ENCODE measurements at places on chromosomes 3 and 15. TPM values are rescaled to one million over a fixed set of nuclear protein-coding genes. Genes with fewer than 3 reads are reported as not detected.

- DNase-seq = peak; percentile 97
Measured at GRCh38 chr3:2098398-2099027, at the start of gene CNTN4. Gene CNTN4, plus strand, starts transcription at chr3:2098866.

GRCh38 chr3:134796281-134797056, 1.4 kb downstream of the EPHB1 start:
- DNase-seq = peak; percentile 81

DNA sequence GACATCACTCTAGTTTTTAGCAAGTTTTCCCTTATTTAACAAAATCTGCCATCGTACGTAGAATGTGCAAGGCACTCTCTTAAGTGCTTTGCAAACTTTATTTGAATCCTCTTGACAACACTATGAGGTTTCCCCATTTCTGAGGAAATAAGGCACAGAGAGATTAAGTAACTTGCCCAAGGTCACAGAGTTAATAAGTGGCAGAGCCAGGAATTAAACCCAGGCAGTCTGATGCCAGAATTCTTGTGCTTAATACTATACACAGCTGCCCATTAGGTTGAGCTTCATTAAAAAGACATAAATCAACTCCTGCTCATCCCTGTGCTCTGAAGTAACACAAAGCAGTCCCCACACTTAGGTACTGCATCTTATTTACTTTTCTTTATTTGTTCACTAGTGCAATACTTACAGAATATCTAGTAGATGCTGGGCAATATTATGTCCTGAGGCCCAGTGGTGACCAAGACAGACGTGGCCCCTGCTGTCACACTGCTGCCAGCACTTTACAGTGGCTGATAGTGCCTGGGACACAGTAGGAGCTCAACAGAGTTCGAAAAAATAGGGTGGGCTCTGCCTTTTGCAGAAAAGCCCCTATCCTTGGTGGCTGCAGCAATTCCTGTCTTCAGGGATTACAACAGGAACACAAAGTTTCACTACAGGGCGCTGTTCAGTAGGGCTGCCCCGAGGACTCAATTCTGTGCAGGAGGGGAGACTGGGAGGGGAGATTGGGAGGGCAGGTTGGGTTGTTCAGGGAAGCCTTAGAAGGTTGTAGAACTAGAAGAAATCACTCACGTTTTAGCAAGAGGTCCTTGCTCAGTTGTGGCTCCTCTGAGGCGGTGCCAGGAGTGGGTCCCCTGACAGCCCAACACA, 138.3 kb upstream of the TPM1 start:
- DNase-seq = no peak

- peak; percentile 61 for DNase-seq
Measured at GRCh38 chr15:100737214-100737613, 134.8 kb downstream of the ASB7 start.

- DNase-seq = no peak
Measured at GRCh38 chr3:172918165-172918564, 167.6 kb downstream of the ECT2 start.

DNA sequence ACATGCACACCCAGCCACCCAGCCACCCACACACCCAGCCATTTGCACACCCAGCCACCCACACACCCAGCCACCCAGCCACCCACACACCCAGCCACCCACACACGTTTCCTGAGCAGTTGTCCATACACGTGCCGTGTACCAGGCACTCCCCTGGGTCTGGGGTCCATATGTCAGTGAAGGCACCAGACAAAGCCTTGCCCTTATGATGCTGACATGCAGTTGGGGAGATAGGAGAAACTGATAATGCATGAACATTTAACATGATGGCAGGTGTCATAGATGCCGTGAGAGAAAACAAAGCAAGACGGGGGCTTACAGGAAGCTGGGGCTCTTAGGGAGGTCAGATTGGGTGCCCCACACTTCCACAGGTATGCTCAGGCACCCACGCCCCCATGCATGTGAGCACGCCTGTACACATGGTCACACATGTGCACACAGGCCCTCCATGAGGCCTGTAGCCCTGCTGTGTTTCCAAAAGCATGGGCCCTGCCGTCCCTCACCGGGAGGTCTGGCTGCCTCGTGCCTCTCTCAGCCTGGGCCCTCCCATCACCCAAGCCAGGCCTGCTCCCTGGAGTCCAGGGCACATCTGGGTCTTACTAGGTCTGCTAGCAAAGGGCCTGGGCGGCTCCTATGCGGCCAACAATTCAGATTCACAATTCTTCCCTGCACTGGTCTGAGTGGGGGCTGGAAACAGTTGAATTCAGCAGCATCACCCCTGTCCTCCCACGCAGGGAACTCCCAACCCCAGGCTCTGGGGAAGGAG, 3.6 kb upstream of the DNAJB8 start:
- no peak for DNase-seq

DNA sequence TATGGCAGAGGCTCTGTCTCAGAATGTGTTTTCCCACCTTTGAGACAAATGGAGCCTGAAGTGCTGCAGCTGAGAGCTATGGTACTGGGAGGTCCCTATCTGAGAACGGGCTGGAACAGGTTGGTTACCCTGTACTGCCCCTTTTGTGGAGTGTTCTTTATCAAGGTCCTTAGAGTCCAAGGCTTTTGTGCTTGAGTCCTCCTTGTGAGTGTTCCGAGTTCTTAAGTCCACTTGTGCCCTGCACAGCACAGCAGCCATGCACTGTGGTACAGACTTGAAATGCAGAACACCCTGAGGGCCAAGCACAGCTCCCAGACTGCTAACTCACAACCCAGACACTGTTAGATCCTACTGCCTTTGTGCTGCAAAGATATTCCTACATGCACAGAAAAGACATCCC, 67.8 kb downstream of the ARHGAP31 start:
- DNase-seq = no peak

- DNase-seq = no peak
Measured at GRCh38 chr3:134460965-134461364, 24.8 kb downstream of the ANAPC13 start.

DNA sequence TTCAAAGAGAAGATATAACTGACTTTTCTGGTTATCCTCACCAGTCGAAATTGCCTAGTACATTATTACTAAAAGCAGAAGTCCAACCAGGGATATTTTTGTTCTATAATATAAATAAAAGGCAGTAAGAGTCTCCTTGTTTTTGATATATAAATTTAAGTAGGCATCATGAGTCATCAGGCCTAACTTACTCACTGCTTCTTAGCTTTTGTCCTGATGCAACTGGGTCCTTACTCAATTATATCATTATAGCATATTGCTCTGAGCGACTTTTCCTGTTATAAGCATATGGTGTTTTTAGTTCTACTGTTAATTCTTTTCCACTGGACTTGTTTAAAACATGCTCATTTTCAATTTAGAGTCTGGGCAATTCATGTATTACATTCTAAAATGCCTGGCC, 910.1 kb downstream of the MCTP2 start:
- DNase-seq = no peak

DNA sequence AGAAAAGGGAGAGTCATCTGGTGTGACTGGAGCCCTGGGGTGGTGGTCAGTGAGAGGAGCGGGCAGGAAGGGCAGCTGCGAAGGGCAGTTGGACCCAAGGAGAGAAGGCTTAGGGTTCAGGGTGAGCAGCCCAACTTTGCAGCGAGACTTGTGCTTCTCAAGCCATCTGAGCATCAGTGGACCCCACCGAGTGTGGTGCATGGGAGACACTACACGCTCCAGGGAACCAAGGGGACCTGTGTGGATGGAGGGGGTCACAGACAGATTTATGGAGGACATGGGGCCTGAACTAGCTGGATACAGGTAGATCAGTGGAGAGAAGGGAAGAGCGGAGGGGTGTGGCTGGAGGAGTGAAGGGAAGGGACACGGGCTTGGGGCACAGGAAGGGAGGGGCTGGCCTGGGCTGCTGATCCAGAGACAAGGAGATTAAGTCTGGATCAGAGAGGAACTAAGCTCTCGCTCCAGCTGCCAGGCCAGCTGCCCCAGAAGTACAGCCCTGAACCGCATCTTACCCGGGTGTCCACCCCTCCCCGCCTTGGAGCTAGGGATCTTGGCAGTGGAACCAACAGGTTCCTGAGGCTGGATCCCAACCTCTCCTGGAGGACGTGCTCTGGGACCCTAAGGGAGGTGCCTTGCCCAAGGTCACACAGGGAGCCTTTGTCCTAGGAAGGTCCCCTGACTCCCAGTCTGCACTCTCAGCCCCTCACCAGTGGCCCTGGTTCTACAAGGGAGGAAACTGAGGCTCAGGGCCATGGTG, 120.5 kb downstream of the CORO2B start:
- DNase-seq = peak; percentile 58

- no peak for DNase-seq
Measured at GRCh38 chr15:91491101-91491950, 362.2 kb upstream of the SLCO3A1 start.

- DNase-seq = no peak
Measured at GRCh38 chr3:16785465-16785864, 99.3 kb upstream of the PLCL2 start.

DNA sequence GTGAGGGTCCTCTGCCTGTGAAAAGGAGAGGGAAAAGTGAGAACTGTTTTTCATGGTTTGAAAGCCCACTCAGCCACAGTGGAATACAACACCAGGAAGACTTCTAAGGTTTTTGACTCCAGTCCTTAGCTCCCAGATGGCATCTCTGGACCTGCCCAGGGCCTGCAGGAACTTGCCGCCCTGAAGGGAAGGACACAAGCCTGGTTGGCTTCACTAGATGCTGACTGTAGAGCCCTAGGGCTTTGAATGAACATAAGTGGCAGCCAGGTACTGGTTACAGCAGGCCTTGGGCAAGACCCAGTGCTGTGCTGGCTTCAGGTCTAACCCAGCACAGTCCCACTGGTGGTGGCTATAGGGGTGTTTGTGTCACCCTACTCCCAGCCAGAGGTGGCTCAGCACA, 21.3 kb upstream of the TMEM266 start:
- no peak for DNase-seq

- no peak for DNase-seq
Measured at GRCh38 chr15:57395292-57395691, 19.0 kb downstream of the CGNL1 start.

GRCh38 chr3:62554264-62554799, 181.0 kb upstream of the FEZF2 start:
- peak; percentile 35 for DNase-seq

- DNase-seq = no peak
Measured at GRCh38 chr15:29664406-29664805, 157.9 kb downstream of the TJP1 start.

- DNase-seq = no peak
Measured at GRCh38 chr3:55675478-55675877, 188.4 kb upstream of the WNT5A start.

DNA sequence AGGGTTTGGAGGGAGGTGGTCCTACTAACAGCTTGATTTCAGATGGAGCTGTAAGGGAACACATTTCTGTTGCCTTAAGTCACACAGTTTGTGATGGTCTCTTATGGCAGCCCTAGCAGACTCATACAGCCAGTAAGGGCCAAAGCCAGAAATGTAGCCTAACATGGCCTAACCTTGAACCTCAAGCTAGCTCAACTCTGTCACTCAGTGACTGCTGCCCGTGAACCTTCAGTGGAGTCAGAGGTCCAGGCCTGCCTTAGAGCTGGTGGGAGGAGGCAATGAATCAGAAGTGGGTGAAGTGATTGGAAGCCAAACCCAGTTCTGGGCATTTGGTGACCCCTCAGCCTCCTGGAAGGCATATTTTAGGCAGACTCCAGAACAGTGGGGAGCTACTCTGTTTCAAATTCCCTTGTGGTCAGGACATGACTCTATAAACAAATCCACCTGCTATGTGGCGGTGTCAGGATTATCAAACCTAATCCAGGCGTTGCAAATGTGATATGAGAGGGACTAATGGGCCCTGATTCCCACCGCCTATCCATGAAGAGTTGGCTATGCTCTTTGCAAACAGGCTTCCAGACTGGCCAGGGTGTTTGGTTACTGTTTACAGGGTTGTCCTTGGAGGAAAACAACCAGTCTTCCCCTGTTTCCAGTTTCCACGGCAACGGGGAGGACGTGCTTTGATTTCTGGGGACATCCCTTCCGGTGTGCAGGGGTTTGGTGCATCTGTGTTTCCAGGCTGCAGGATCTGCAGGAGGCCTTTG, 105.9 kb upstream of the AGBL1 start:
- DNase-seq = peak; percentile 58

- DNase-seq = peak; percentile 68
Measured at GRCh38 chr15:83365370-83365938, 81.0 kb upstream of the BNC1 start.

- DNase-seq = no peak
Measured at GRCh38 chr3:76754247-76754646, 285.7 kb upstream of the ROBO2 start.

DNA sequence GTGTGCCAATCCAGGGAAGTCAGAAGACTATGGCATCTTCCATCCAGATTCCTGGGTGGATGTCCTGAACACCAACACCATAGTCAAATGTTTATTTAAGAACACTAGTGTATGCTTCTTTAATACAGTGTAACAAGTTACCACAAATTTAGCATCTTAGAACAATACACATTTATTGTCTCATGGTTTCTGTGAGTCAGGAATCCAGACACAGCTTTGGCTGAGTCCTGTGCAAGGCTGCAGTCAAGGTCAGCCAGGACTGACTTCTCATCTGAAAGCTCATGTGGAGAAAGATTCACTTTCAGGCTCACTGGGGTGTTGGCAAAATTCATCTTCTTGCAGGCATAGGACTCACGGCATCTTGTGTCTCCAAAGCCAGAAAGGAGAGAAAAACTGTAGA, 143.4 kb downstream of the ANXA2 start:
- DNase-seq = no peak

The CLDN1 gene
- 0.34 TPM for total RNA-seq

The GHSR gene
- total RNA-seq = not detected

The LRRK1 gene
- total RNA-seq = 0.43 TPM

The CD86 gene
- total RNA-seq = not detected

The CLN6 gene
- 41.9 TPM for total RNA-seq

The PLSCR4 gene
- total RNA-seq = 0.71 TPM

The SLC28A1 gene
- not detected for total RNA-seq

The PSTPIP1 gene
- 0.77 TPM for total RNA-seq

The ITIH1 gene
- total RNA-seq = not detected

The C3orf62 gene
- 3.4 TPM for total RNA-seq

The SFMBT1 gene
- 18.5 TPM for total RNA-seq

The NAA80 gene
- total RNA-seq = 21.8 TPM

The SAMD7 gene
- total RNA-seq = not detected

The FAM107A gene
- 0.11 TPM for total RNA-seq

Data from neural progenitor cell (in vitro differentiated cells).